ENCODE measurements at places on chromosomes 11 and 22. TPM values are rescaled to one million over a fixed set of nuclear protein-coding genes. Genes with fewer than 3 reads are reported as not detected.

DNA sequence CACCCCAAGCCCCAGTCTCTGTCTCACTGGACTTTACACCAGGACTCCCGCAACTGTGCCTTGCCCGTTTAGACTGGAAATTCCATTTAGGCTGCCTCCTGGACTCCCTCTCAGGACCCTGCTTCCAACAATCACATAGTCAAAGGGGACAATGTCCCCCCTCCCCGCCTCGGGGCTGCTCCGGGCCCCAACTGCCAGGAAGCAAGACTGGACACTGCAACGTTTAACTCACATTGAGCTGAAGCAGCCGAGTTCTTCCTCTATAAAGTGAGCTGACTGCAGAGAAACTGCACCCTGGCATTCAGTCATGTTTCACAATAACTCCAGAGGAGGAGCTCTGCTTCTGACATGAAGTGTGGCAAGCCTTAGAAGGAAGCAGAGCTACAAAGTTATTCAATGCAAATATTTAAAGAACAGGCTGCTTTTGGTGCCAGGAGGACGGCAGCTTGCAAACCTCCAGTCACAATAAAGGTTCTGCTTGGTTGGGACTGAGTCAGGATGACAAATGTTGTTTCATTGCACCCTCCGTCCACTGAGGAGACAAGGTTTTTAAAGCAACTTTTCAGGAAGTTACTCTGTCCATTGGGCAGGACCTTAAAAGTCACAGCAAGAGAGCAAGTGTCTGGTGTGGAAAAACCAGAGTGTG is 19.9 kb downstream of the PACSIN2 start:
- no peak for DNase-seq

GRCh38 chr11:6655020-6655789 is 404 bp downstream of the DCHS1 start:
- peak; percentile 68 for DNase-seq

- DNase-seq: no peak
Measured at GRCh38 chr11:127601578-127601977, 601.0 kb upstream of the KIRREL3 start.

- no peak for DNase-seq
Measured at GRCh38 chr11:9625728-9626127, 38.1 kb upstream of the SWAP70 start.

GRCh38 chr11:76105637-76106036 is 100.7 kb downstream of the WNT11 start:
- no peak for DNase-seq

DNA sequence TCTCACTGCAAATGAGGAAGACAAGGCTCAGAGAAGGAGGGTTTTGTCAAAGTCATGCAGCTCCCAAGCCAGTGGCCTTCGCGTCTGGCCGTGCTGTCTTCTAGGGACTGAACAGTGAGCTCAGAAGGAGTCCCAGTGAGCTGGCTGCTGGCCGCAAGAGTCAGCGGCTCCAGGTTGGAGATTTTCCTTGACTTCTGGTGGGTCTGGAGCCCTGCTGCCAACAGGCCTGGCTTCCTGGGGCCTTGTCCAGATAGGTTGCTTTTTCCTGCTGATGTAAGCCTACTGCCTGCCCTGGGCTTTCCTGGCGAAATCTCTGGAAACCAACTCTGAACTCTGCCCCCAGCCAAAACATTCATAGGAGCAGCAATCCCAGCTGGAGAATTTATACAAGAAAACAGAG is 272.7 kb upstream of the CADM1 start:
- DNase-seq: peak; percentile 76

DNA sequence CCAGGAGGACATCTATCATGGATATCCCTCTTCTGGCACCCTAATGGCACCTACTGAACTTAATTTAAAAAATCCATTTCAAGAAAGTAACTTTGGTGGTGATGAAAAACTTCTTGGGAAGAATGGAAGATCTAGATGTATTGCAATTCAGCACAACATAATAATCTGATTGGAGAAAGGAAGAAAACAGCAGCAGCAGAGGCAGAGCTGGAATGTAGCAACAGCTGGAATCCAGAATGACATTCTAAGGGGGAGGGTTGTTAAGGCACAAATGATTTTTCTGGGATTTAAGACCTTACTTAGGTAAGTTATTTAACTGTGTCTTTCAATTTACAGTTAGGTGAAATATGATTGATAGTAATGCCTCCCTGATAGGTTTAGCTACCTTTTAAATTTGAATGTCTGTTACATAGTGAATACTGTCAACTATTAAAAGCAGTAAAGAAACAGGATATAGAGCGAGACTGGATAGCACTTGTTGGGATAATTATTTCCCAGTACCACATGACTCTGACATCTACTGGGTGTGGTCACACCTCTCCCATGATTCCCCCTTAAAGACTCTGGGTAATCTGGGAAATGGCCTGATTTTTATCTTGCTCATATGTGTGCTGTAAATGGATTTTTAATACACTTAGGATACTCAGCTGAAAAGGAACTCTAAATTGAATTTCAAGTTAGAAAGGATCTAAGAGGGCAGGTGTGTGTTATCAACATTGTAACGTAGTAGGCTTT is 11.7 kb downstream of the CAPRIN1 start:
- DNase-seq: no peak

GRCh38 chr11:85884581-85885021 is 29.4 kb downstream of the CCDC83 start:
- no peak for DNase-seq

DNA sequence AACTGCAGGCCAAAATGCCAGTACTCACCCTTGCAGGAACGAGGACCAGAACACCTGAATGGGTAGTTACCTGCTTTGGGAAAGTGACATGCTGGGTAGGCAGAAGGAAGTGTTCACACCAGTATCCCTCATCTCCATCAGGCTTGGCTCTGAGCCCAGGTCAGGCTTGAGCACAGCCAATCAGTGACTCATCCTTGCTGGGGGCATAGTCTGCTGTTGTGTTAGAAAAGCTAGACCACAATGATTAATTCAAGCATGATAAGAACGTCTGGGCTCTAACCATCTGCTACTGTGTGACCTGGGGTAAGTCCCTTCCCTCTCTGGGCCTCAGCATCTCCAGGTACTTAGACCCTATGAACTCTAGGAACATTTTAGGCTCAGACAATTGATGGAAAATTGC is 450.4 kb downstream of the MIAT start:
- DNase-seq: no peak

DNA sequence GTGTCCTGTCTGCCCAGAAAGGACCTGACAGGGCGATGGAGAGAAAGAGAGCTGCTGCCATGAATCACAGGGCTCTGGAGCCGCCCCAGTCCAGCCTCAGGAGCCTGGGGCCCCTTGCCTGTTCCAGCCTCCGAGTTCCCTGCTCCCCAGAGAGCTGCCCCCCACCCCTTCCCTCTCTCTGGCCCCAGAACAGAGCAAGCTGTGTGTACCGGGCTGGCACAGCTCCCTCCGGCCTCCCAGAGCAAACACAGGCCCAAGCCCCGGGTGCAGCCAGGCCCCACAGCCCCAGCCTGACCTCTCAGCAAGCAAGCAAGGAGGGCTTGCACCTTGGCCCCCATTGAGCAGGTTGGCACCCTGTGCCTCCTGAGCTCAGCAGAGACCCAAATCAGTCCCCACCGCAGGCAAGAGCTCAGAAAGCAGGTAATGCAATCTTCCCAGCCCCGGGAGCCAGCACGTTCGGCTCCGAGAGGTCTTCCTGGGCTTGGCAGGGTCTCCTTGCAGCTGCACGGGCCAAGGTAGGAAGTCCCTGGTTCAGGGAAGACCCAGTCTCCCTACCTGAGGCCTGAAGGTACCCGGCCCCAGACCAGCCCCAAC is 1.4 kb downstream of the PACSIN3 start:
- DNase-seq: no peak

- no peak for DNase-seq
Measured at GRCh38 chr11:11519184-11519583, 102.6 kb downstream of the GALNT18 start.

MEI1 gene
- 0.41 TPM for total RNA-seq

CATSPER1 gene
- total RNA-seq: not detected

JRKL gene
- total RNA-seq: 6.0 TPM

TPBGL gene
- 0.16 TPM for total RNA-seq

Data from Right ventricle myocardium inferior (tissue), 1 donor.